Stimulated activated CD8-positive, alpha-beta memory T cell treated with anti-CD3 and anti-CD28 coated beads, Interleukin-7, amount 100 ng/mL, for 48 hours (primary cell): ENCODE measurements at places on chromosomes 6 and 20.
A peak's percentile ranks its signal among the peaks of the same experiment; 100 is the strongest.

- no peak for DNase-seq
These were observed 118.9 kb upstream of the EXOC2 start for GRCh38 chr6:811831-812230.

GRCh38 chr6:44415873-44416502 is 28.5 kb downstream of the CDC5L start:
- no peak for DNase-seq

GRCh38 chr6:128520436-128521281 is at the start of gene PTPRK:
TSS of gene PTPRK (minus strand) at chr6:128520599. CDS start at chr6:128520358, 241 bp downstream.
- peak; percentile 78 for DNase-seq

DNA sequence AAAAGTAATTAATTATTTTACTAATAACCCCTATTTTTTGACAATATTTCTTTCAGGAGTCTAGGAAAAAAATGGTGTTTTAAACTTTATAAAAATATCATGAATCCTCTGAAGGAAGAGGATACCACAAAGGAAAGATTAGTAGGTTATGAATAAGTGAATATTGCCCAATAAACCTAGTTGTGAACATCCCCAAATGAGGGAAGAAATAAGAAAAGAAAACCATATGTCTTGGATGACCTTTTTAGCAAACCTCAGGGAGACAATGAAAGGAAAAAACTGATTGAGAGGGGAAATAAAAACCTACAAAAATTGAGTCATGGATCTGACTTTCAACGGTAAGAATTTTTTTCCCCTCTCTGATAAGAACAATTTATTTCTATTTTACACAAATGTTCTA is 34.4 kb downstream of the TENT5A start:
- no peak for DNase-seq

GRCh38 chr6:2891768-2892170 is 11.3 kb downstream of the SERPINB9 start:
- DNase-seq: no peak

GRCh38 chr6:3328796-3329195 is 70.0 kb downstream of the PSMG4 start:
- no peak for DNase-seq

- DNase-seq: no peak
These were observed 541.7 kb upstream of the BTBD3 start for GRCh38 chr20:11375966-11376365.

DNA sequence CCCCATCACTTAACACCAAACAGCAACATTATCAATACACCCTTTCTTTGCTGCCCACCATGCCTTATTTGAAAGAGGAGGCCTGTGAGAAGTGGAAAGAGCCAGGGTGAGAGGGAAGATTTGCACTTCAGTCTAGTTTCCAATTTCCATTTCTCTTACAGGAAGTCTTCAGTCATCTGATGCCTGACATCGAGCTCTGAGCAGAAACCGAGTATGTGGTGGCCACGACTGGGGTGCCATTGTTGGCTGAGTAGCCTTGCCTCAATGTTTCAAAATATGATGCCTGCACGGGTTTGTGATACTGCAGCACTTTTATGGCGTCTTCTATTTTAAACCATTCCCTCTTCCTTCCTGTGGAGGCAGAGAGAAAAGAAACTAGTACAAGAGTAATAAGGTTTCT is 39.8 kb upstream of the SMIM29 start:
- DNase-seq: no peak

DNA sequence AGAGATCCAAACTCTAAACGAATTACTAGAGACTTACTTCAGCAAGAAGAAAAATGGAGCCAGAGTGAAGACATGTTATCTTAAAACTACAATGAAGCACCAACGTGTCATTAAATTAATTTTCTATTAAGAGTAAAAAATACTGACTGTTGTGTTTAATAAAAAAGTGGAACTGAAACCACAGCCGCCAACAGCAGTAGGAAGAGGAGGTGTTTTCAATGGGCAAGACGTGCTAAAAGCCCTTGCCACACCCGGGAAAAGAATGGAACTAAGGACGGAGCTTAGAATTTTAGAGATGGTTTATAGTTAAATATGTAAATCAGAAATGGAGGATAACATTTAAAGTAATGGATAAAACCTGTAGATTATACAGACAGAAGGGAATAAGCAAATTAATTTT is 608.7 kb downstream of the TFAP2A start:
- DNase-seq: no peak
